ENCODE measurements at places on chromosomes 13 and 19.

- DNase-seq, result no peak
Measured at GRCh38 chr19:4711211-4711610, 12.4 kb downstream of the DPP9 start.

- DNase-seq, result no peak
Measured at GRCh38 chr13:43203781-43204180, 180.4 kb downstream of the DNAJC15 start.

DNA sequence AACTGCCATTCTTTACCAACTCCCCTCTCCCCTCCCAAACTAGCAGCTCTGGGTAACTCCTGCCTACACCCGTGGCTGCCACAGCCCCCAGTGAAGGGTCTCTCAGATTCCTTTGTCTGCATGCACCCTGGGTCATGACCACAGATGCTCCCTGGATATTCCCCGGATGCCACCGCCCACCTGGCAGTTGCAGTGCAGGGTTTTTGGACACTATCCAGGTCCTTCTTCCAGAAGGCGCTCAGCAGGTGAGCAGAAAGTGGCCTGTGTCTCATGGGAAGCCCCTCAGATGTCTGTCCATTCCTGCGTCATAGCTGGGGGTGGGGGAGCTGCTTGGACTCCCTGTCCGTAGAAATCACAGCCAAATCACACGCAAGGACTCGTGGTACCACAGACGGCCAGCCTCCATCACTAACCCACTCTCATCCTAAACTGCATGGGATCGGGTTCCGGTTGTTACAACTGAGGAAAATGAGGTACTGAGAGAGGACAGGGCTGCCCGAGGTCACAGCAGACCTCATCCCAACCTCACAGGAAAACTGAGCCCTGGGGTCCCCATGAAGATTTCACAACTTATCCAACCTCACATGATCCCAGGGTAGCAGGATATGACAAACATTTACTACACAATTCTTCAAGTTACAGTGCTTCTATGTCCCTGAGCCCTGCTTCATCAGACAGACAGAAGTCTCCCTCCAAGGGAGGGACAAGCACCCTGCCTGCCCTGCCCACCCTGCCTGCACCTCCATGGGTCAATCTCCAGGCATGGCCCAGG, 38.6 kb downstream of the ELL start:
- DNase-seq, result no peak

GRCh38 chr13:108932196-108932595, 302.8 kb downstream of the MYO16 start:
- DNase-seq, result no peak

DNA sequence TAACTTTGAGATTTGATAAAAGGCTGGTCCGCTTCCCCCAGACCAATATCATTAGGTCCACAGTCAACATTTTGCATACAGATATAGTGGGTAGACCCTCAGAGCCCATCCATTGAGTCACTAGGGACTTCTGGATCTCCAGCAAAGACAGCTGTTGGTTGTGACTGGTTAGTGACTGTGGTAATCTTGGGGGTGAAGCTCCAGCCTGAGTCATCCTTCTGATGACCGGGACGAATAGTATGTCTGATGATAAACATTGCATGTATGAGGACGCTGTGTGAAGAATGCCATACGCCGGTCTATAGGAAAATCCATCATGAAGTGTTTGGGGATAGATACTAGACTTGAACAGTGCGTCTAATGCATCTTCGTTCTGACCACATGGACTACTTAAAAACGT, 307.0 kb downstream of the UQCRFS1 start:
- DNase-seq, result no peak

GRCh38 chr19:28358633-28359032, 854.3 kb downstream of the UQCRFS1 start:
- no peak for DNase-seq

DNA sequence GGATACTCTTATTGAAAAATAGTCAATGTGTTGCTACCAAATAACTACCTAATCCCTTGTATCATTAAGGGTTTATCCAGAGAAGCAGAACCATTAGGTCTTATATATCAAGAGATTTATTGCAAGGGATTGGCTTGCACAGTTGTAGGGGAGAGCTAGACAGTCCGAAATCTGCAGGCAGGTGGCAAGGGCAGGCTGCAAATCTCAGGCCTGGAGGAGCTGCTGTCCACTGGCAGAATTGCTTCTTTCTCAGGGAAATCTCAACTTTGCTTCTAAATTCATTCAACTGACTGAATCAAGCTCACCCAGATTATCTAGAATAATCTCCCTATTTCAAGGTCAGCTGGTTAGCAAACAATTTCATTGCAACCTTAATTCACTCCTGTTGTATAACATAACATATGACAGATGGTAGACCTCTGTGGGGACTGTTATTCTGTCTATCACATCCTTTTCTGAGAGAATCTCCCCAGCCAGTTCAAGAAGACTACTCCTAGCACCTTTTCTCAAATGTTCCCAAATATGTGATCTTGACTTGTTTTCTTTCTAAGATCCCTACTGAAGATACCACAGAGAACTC, 194.2 kb downstream of the NHLRC3 start:
- no peak for DNase-seq

- no peak for DNase-seq
Measured at GRCh38 chr19:50290775-50291174, 38.4 kb downstream of the KCNC3 start.

- DNase-seq, result no peak
Measured at GRCh38 chr19:16599655-16600346, 27.6 kb upstream of the SLC35E1 start.

DNA sequence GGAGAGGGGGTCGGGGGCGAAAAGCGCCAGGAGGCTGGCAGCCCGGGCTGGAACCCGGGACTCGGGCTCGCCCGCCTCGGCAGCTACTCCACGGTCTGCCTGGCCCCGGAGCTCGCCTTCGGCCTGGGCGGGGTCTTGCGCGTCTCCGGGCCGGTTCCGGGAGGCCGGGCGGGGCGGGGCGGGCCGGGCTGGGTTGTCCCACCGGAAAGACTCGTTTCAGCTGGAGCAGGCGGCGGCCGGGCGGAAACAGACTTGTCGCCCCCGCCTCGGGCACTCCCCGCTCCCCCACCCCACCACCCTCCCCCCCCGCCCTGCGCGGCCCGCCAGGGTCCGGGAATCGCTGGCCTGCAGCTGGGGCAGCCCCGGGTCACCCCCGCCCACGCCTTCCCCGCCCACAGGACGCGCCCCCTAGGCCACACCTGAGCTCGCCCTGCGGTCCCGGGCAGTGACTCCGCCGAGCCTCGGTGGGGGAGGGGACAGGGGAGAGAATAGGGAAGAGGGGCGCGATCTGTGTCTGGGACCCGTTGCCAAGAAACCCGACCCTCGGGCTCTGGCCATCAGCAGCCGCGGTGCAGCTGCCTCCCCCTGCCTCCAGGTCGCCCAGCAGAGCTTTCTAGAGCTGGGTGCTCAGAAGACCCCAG, 109.4 kb downstream of the KCTD15 start:
- DNase-seq, result no peak

DNA sequence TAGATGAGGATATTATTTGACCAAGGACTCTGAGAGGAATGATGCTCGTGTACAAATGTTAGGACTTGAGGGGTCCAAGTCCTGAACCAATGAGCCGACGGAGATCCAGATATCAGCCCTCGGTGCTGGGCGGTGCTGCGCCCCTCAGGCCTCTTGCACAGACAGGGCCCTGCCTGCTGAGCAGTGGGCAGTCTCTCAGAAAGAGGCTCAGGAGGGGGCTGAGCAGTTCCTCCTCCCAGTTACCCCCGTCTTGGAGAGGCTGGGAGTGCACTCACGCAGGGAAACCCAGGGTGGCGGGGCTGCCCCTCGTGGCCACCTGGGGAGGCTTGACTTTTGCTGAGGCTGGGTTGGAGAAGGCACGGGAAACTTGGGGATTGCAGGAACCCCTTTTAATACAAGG, 18.4 kb downstream of the TEX29 start:
- no peak for DNase-seq

- no peak for DNase-seq
Measured at GRCh38 chr19:45899253-45899652, 3.2 kb downstream of the MYPOP start.

- no peak for DNase-seq
Measured at GRCh38 chr13:93851236-93851635, 624.6 kb downstream of the GPC6 start.

DNA sequence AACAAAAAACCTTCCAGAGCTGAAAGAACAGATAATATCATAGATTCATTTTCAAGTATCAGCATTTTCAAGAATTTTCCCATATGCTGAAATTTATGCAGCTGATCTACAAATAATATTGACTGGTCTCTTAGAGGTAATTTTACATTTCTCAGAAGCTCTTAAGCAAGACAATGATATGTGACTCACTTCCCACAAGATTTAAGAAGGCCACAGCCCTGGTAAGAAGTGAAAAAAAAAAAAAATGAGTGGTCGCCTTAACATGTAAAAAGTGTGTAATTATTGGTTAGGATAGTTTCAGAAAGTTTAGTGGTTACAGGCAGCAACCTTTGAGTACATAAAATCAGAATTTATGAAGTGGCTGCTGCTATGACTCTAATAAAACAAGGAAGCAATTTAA, 54.5 kb downstream of the NUFIP1 start:
- no peak for DNase-seq

GRCh38 chr19:18313398-18313797, 9.5 kb downstream of the LSM4 start:
- DNase-seq, result no peak

DNA sequence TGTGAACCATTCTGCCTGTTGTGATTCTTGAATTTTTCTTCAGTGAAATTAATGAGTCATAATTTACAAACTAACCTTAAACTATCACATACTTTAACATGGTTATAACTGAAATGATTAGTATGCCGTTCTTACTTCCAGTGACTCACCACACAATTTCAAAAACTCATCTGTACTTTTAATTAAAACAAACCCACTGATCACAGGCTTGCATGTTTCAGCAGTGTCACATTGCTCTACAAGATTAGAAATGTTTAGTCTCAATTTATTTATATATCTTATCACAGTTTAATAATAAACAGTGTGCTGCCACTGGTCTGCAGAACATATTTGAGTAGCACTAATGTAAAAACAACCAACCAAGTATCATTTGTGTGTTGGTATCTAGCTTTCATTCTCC, 2227.9 kb upstream of the PCDH20 start:
- DNase-seq, result no peak

- DNase-seq, result no peak
Measured at GRCh38 chr13:20001366-20002190, 43.1 kb downstream of the ZMYM2 start.

- no peak for DNase-seq
Measured at GRCh38 chr13:90857921-90858320, 489.6 kb upstream of the MIR17HG start.

DNA sequence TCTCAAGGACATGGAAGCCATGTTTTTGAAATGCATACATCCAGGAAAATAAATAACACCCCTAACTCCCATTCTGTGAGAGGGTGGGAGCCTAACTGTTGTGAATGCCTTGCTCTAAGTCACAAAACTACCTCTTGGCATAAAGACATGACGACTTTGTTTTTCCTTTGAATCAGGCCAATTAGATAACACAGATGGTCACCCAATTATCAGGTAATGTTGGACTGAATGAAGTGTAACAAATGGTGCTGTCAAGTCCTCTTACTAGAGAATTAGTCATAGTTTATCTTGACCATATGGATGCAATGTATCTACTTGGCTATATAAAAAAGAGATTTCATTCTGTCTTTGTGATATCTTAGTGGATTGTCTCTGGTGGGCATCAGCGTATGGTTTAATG, 553.6 kb upstream of the ATXN8OS start:
- no peak for DNase-seq

- DNase-seq, result no peak
Measured at GRCh38 chr13:98019186-98019585, 65.7 kb downstream of the IPO5 start.

DNA sequence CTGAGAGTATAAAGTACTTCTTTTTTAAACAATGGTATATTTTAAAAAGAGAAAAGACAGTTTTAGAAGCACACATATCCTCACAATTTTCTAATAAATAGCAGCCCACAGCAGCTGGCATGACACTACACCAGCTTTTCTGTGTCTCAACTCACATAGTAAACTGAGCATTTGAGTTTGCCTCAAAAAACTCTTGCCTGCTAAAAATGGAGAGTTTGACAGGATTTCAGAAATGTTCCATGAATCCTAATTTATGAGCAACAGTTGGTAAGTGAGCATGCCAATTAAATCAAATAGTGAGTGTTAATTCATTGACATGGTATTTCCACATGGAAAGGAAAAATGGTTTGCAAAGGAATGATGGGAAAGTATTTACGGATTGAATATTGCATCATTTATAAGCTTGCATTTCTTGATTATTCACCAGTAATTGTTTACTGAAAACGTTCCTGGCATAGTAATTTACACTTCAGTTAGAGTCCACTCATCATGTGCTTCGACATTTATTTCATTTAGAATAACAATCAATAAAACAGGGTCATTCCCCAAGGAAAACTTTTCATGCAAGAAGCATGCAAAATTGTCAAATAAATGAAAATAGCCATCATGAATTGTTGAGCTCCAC, 323.0 kb downstream of the EFNB2 start:
- no peak for DNase-seq

GRCh38 chr19:45448887-45449299, 18.9 kb upstream of the FOSB start:
- no peak for DNase-seq

GRCh38 chr13:46667687-46668281, 114.8 kb downstream of the LRCH1 start:
- no peak for DNase-seq

DNA sequence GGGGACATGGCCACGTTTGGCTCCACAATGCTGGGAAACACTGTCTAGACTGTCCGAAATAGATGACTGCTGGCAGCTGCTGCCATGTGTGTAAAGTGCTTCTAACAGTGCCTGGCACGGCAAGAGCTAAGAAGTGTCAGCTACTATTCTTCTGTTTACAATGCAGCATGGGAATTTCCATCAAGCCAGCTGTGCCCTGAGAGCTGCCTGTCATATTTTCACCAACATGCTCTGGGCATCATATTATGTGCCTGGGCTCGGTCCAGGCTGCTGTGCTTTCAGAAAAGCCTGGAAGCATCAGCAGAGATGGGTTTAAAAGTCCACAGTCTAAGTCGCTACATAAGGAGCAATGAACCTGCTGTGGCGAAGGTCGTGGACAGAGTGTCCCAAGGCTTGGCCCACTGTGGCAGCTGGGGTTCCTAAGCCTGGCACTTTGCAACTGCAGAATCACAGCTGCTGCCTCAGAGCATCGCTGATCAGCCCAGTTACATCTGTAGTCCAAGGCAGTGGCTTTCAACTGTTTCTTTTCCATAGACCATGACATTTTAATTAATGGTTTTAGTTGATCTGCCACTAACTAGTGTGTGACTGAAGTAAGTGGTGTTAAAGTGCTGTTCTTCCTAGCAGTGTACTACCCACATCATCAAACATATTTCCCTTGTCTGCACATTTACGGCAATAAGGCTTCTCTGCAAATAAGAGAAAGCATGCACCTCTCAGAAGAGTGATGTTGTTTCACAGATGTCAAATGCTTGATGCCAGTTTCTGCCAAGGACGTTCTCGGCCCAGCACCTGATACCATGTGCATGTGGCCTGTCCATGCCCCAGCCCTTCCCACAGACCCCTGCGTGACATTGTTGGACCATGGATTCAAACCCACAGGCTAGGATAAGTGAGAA, 95.7 kb upstream of the C1QTNF9B start:
- DNase-seq, result no peak

- no peak for DNase-seq
Measured at GRCh38 chr13:38980750-38981078, 9.9 kb downstream of the STOML3 start.
